ENCODE measurements at places on chromosomes 6 and 20. TPM values are rescaled to one million over a fixed set of nuclear protein-coding genes. Genes with fewer than 3 reads are reported as not detected.

The TMEM14C gene
- total RNA-seq, result 141 TPM

The GABRR2 gene
- under 0.01 TPM for total RNA-seq

The SLC13A3 gene
- 2.5 TPM for total RNA-seq

The PHF20 gene
- total RNA-seq, result 30.3 TPM

The OR2J3 gene
- not detected for total RNA-seq

The PFDN6 gene
- 41.7 TPM for total RNA-seq

The PTCRA gene
- not detected for total RNA-seq

The RIPOR3 gene
- total RNA-seq, result 0.54 TPM

The DLK2 gene
- total RNA-seq, result 0.90 TPM

The ATP9A gene
- 22.4 TPM for total RNA-seq

The FAM209B gene
- not detected for total RNA-seq

The RIMS1 gene
- 3.3 TPM for total RNA-seq

The HEY2 gene
- not detected for total RNA-seq

The HSPA12B gene
- total RNA-seq, result not detected

The MMUT gene
- 15.3 TPM for total RNA-seq

The NOX3 gene
- not detected for total RNA-seq

The TBXT gene
- not detected for total RNA-seq

The STX11 gene
- 0.54 TPM for total RNA-seq

The SLC17A1 gene
- not detected for total RNA-seq
